ENCODE measurements at places on chromosomes 2 and 18.
A peak's percentile ranks its signal among the peaks of the same experiment; 100 is the strongest.

GRCh38 chr2:27804146-27804545 is 32.6 kb downstream of the MRPL33 start:
- no peak for DNase-seq

GRCh38 chr2:225650041-225650440 is 250.5 kb downstream of the NYAP2 start:
- no peak for DNase-seq

DNA sequence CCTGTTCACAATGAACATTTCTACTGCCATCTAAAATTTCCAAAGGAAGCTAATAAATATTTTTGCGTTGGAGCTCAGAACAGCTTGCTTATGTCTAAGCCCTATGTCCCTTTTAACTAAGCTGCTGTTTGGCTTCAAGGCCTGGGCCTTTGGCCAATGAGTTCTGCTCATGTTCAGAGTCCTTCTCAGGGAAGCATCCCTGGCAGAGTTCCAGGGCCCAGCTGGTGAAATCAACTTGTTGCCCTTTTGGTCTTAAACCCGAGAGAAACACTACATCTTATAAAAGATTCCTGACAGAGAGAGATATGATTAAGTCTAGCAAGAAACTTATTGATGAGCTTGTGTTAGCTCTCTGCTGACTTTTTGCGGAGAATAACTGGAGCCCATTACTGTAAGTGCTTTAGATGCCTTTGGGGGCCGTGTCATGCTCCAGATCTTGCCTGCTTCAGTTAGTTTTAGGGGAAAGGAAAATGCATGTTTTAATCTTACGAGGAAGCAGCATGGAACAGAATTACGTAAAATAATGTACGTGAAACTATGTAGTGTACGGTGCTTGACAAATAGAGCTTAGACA is 102.5 kb upstream of the NOSTRIN start:
- DNase-seq = no peak

GRCh38 chr2:164363646-164364045 is 257.6 kb downstream of the GRB14 start:
- DNase-seq = no peak

- DNase-seq = no peak
Measured at GRCh38 chr2:226794751-226795171, 4.9 kb downstream of the IRS1 start.

- no peak for DNase-seq
Measured at GRCh38 chr2:53512071-53512826, 255.4 kb upstream of the CHAC2 start.

DNA sequence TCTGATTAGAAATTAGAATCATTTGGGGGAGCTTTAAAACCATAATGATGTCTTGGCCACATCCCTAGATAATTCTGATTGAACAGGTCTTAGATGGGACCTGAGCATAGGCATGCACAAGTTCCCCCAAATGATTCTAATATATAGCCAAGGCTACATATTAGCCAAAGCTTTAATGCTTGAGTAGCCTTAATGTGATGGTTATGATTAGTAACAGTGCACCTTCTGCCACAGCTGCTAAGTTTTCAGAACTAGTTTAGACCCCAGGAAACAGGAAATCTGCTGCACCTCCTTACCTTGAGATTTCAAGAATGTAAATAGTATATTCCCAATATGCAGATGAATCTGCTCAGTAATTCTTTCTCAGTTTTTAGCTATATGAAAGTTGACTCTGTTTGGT is 119.8 kb downstream of the PTPN4 start:
- DNase-seq = no peak

GRCh38 chr2:46735108-46735691 is 180.4 kb downstream of the MCFD2 start:
- no peak for DNase-seq

DNA sequence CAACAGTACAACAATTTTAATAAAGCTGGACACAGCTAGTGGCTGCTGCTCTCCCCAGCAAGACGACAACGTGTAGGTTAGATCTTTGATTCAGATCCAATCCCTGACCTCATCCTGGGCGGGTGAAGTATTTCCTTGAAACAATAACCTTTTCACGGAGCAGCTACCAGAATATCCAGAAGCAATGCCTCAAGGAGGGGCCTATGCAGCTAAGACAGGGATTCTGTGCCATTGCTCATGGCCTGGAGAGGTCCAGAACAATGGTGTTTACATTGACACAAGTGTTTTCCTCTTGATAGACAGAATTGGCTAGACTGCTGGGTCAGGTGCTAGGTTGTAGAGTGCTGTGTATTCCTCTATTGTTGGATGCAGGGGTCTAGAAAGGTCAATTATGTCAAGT is 520.1 kb downstream of the BCL11A start:
- DNase-seq = no peak

- peak; percentile 11 for DNase-seq
Measured at GRCh38 chr18:36128530-36128870, 640 bp downstream of the SLC39A6 start.

DNA sequence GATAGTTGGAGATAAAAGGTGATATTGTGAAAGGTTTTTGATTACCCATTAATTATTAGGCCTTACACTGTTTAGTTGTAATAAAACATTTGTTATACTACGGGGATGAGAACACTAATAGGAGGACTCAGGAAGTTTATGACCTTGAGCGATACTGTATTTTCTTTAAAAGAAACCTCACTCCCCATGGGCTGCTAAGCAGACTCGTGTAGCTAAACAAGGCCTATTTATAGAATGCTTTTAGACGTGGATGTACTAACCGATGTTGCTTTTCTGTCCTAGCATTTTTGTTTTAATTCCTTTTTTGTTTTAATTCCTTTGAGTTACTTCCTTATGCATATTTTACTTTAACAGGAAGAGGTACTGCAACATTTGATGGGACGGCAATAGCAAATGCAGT is 22.9 kb downstream of the MSH6 start:
- DNase-seq = no peak

- DNase-seq = no peak
Measured at GRCh38 chr2:232632904-232633412, 446 bp upstream of the EFHD1 start.

DNA sequence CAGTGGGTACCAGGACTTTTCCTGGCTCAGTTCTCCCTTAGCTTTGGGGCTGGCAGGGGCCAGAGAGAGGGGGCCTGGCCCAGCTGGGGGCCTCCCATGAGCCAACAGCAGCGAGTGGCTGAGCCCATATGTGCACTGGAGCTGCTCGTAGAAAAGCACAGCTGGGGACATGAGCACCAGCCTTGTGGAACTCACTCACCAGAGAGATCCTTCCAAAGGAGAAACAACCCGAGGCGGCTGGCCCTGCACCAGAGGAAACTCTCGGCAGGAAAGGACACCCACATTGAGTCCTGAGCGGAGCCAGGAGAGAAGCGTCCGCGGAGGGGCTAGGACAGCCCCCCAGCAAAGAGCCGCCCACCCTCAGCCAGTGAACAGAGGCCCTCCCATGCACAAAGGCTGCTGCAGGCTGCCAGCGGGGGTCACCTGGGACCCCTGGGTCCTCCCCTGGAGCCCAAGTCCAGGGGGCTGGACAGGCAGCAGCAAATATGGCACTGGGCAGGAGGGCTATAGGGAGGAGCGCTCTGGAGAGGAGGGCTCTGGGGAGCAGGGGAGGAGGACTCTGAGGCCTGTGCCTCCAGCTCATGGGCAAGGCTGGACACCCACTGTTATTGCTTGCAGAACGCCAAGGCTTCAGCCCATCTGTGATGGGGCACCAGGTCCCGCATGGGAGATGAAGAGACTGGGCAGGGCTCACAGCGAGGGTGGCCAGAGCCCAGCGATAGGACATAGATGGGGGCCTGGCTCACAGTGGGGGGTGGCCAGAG is 42.1 kb upstream of the SNED1 start:
- no peak for DNase-seq

- peak; percentile 94 for DNase-seq
Measured at GRCh38 chr2:42809819-42810120, 17.4 kb upstream of the HAAO start.

- no peak for DNase-seq
Measured at GRCh38 chr2:240162531-240162930, 22.1 kb upstream of the OTOS start.

GRCh38 chr2:155574941-155575340 is 757.6 kb downstream of the NR4A2 start:
- peak; percentile 3 for DNase-seq

DNA sequence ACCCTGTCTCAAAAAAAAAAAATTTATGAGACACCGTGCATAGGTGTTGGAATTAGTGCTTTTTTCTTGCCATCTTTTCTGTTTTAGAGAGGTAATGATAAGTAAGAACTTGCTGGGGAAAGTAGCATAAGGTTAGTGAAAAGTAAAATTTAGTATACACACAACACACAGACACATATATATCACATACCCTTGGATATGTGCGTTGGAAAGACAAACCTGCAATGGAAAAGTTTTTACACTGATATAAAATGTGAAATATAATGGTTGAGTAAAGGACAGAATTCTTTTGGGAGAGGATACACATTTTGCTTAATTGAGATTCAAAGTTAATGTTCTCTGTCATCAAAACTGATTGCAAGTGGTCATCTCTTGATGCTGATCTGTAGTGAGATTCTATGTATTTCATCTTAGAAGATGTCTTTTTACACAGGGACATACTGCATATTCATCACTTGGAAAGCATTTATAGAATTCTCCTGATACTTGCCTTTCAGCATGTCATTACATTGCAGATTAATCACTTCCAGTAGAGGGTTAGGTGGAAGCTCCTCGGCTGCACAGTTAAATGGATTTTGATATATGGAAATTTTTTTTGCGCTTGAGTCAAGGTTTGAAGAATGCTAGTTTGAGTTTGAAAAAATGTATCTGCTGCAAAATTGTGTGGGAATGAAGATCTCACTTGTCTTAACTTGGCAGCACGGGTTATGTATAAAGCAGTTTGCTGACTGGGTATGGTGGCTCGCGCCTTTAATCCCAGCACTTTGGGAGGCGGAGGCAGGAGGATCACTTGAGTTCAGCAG is 13.5 kb downstream of the PPP1CB start:
- DNase-seq = no peak

- DNase-seq = no peak
Measured at GRCh38 chr2:53727921-53728320, 39.7 kb upstream of the CHAC2 start.

DNA sequence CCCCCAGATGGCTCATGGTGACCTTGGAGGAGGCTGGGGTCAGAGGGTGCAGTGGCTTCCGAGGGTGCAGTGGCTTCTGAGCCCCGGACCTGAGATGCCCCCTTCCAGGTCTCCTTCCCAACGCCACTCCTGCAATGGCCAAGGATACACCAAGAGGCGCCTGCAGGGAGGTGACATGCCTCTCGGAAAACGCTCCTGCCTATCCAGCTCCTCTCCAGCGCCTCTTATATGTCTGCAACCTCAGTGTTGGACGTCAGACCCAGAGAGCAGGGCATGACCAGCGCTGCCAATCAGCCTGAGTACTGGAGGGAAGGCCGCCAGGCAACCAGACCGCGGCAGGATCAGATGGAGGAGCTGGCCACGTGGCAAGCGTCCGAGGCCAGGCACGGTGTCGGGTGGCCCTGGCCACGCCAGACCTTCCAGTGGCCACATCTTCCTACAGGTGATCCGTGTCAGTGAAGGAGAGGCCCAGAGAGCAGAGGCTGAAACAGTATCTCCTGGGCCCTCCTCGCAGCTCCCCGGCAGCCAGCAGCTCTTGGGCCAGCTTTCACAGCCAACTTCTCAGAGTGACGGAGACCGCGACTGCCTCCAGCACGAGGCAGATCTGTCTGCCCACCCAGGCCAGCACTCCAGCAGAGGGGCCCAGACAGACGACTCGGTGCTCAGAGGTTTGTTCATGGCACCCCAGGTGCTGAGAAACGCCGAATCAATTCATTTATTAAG is 199.5 kb upstream of the SALL3 start:
- no peak for DNase-seq

DNA sequence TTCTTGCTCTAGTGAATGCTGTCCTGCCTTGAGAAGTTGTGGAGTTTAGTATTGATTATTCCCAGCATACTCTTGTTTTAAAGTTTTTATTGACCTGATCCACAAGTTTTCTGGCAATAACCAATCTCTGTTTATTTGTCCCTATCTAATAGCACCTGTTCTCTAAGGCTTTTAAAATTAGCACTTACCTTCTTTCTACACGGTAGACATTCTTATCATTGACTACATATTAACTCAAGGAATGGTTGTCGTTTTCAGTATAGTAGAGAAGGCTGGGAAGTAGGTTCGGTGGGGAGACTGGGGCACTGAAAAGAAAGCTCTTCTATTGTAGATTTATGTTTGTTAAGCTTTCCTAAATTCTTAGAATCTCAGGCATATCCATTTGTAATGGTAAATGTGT is 726.0 kb downstream of the DPP10 start:
- DNase-seq = no peak

Data from GM12865 (cell line).